ENCODE measurements at places on chromosomes 6 and 20.

- DNase-seq = no peak
These were observed 47.6 kb downstream of the BACH2 start for GRCh38 chr6:90249034-90249433.

DNA sequence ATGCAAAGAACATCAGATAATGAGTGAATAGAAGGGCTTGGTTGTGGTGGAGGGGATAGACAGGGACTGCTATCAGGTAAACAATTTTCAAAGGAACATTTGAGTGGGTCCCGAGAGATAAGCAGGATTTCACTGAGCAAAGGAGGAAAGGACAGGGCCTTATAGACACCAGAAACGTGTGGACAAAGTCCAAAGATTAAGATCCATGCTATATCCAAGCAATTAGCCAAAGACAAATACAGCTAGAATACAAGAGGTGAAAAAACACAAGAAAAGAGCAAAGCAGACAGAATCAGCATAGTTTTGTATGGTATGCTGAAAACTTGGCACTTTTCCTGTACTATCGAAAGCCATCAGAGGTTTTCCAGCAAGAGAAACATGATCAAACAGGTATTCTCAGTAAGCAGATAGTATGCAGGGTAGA lies 59.8 kb downstream of the CDK19 start:
- DNase-seq = no peak

GRCh38 chr6:129516787-129517186 lies 193.2 kb downstream of the ARHGAP18 start:
- DNase-seq = no peak

DNA sequence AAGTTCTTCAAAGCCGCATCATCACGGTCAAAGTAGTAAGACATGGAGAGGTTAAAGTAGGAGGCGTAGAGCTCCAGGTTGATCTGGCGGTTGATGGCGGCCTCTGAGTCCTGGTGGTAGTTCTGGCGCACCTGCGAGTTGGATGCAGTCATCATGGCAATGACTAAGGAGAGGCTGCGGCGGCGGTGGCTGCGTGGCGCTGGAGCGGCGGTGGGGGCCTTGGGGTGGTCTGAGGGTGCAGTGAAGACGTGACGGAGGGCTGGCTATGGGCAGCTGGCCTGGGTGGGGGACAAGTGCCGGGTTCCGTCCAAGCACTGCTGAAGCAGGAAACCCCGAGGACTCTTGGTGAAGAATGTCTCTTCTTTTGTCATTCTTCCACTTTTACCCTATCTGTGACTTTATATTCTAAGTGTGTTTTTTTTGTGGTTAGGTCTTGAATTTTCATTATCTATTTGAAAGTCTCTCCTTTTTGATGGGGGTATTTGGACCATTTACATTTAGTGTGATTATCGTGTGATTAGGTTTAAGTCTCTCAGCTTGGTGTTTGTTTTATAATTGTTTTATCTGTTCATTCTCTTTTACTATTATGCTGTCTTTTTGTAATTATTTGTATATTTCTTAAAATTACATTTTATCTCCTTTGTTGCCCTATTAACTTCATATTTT lies 94.6 kb downstream of the TFAP2B start:
- DNase-seq = no peak

DNA sequence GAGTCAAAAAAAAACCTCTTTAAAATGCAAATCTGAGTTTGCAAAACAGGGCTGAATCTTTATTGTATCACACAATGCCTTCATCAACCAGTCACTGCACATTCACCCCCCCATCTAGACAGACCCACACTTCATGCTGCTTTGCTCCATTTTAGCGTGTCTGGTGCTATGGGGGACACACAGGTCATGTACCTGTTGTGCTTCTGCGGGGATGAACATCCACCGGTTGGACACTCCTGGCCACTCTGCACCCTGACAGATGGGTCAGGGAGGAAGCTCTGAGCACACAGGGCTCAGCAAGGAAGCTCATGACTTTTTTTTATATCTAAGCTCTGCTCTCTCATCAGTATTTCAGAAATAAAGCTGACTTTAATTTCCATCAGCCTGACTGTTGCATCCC lies 136.3 kb downstream of the PRND start:
- DNase-seq = no peak

GRCh38 chr20:25057234-25058050 lies 497 bp downstream of the ACSS1 start:
- peak; percentile 49 for DNase-seq

- DNase-seq = no peak
These were observed 27.8 kb upstream of the MYCT1 start for GRCh38 chr6:152669895-152670294.

- DNase-seq = peak; percentile 27
These were observed 54.9 kb downstream of the TAF4 start for GRCh38 chr20:62010551-62011402.

DNA sequence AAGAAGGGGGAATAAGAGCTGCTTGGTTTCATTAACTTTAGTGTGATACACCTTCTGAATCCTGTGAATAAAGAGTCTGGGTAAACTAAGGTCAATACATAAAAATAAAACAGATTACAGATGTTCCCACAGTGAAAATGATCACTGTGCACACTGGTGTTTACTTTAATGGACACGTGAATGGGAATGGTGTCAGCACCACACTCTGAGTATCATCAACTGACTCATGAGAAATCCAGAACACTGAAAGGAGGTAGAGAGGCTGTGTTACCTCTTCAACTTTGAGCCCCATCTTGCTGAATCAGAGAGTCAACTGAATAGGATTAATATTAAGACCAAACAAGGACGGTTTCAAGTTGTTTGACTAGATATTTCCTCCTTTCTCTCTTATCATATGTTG lies 75.0 kb downstream of the ELOVL4 start:
- DNase-seq = no peak

- DNase-seq = no peak
These were observed 1.7 kb downstream of the HSF2 start for GRCh38 chr6:122401104-122401503.

- DNase-seq = no peak
These were observed 184.2 kb upstream of the BMP2 start for GRCh38 chr20:6583134-6583738.

- no peak for DNase-seq
These were observed 21.8 kb upstream of the LY86 start for GRCh38 chr6:6566766-6567165.

DNA sequence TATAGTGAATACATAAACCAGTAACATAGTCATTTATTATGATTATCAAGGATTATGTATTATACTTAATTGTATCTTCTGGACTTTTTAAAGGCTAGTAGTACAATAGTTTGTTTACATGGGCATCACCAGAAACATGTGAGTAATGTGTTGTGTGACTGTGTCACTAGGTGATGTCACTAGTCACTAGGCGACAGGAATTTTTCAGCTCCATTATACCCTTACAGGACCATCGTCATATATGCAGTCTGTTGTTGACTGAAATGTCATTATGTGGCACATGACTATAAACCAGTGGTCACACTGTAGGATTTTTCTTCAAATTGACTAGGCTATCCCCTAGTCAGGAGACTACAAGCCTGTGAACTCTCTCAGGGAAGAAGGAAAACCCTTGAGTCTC lies 86.5 kb upstream of the CENPW start:
- DNase-seq = no peak

DNA sequence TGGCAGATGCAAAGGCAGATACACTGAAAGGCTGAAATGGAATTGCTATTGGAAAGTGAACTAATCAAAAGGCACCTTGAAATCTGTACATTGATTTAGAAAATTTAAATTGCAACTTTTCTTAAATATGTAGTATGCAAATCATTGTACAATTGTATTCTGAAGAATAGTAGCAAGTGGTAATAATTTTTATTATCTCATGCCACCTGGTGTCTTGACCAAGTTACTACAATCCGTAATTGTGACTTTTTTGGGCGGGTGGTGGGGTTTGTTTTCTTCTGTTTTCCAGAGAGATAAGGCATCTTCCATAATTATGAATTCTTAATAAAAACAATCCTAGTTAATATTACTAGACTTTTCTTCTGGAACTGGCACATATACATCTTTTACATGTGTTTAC lies 12.5 kb upstream of the BCKDHB start:
- DNase-seq = no peak

DNA sequence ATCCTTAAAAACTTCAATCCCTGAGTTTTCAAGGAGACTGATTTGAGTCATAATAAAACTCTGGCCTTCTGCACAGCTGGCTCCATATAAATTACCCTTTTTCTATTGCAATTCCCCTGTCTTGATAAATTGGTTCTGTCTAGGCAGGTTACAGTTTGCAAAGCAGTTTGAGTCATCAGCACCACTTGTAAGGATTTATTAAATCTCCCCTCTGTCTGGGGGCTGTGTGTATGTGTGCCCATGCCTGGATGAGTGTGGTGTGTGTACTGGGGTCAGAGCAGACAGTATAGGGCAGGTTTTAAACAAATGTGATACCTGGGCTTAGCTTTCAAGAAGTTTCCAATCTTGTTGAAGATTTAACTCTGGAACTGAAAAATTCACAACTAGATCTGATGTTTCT lies 228.6 kb downstream of the FNDC1 start:
- DNase-seq = no peak

GRCh38 chr6:35008858-35009257 lies 119.8 kb downstream of the ANKS1A start:
- no peak for DNase-seq

DNA sequence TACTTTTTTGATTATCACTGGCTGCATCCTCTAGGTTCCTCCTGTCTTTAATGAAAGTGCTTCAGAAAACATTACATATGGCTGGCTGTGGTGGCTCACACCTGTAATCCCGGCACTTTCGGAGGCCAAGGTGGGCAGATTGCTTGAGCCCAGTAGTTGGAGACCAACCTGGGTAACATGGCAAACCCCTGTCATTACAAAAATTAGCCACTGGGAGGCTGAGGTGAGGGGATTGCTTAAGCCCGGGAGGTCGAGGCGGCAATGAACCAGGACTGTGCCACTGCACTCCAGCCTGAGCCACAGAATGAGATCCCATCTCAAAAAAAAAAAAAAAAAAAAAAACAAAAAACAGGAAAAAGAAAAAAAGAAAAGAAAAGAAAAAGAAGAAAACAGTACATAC lies 35.3 kb downstream of the BEND3 start:
- DNase-seq = no peak

DNA sequence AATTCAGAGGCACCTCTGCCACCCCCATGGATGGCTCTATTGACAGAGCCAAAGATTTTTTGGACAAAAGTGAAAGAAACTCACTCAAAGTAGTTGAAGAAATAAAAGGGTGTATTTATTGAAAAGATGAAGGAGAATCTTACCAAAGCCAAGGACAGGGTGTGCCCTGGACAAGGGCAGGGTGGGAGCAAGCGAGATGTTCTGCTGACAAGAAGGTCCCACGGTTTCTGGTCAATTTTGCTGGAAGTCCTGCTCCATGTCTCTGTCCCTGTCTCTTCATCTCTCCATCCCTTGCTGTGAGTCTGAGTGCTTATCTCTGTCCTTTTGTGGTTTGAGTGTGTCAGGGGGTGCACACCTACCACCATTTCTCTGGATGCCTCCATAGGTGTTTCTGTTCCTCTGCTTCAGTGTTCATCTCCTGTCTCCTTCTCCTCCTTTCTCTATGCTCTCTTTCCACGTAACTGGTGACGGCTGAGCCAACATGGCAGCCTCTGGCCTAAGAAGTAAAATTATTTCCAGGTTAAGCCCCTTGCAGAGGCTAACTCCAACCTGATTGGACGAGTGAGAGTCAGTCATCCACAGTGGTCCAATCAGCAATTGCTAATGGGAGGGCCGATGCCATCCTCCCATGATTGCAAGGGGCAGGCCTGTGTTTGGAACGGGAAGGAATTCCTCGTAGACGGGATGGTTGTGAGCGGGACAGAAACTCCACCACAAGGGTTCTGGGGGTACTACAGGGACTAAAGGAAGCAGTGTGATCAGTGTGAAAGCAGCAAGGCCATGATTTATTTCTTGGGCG lies 502.1 kb upstream of the CDH4 start:
- no peak for DNase-seq

DNA sequence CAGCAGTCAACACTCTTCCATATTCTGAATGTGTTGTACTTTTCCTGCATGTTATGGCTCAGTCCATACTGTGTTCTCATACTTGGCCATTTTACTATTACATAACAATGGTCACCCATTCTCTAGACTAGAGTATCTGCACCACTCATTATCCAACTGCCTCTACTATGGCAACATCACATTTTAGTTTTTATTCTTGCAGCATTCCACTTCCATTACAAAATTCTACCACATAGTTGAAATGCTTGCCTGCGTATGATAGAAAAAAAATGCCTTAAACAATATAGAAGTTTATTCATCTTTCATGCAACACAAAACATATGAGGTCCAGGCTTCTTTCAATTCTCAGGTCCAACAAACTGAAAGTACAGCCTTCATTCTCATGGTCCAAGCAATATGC lies 128.0 kb downstream of the TENT5A start:
- no peak for DNase-seq

- DNase-seq = no peak
These were observed 51.5 kb downstream of the BMP7 start for GRCh38 chr20:57214948-57215347.

- DNase-seq = no peak
These were observed 79.9 kb downstream of the L3MBTL3 start for GRCh38 chr6:130098317-130098716.

DNA sequence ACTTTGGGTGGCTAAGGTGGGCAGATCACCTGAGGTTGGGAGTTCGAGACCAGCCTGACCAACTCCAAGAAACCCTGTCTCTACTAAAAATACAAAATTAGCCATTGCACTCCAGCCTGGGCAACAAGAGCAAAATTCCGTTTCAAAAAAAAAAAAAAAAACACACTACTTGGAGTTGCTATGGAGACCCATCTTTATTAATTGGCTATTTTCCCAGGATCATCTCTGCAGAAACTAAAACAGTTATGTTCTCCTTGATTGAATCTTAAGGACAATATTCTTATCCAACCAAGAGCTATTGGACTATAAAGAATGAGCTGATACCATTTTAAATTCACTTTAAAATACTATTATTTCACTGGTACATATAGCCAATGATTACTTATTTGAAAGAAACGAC lies 14.7 kb downstream of the AKIRIN2 start:
- no peak for DNase-seq
